ENCODE measurements at places on chromosomes 4 and X.

- DNase-seq, result no peak
These were observed 288.4 kb downstream of the KLHL4 start for GRCh38 chrX:87805829-87806490.

GRCh38 chr4:73653695-73654106, 33.5 kb upstream of the RASSF6 start:
- DNase-seq, result no peak

- no peak for DNase-seq
These were observed 10.2 kb upstream of the TMEM156 start for GRCh38 chr4:39042366-39042765.

- DNase-seq, result no peak
These were observed 113.3 kb upstream of the CPEB2 start for GRCh38 chr4:14888790-14889572.

DNA sequence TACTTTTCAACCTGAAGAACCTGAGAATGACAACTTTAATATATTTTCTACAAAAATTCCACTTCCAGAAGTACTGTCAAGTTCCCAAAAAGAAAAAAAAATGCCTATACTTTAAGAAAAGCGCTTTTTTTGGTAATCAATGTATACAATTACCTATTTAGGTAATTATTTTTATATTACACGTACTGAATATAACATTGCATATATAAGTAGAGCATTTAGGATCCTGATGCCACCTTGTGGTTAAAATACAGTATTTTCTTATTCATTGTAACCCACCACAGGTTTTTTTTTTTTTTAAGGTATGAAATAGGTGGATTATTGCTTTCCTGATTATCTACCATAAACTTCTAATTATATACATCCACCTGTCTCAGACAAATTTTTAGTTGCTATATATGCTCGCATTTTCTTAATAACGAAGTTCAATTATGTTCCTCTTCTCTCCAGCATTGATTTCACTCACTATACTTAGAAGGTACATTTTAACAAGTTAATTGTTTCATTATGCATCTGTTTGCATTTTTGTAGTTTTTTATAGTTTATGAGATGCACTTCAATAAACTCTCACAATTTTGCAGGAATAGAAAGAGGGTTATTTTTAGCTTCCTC, 5.2 kb downstream of the MAP9 start:
- DNase-seq, result no peak

- no peak for DNase-seq
These were observed 52.6 kb downstream of the HPRT1 start for GRCh38 chrX:134512566-134512965.

DNA sequence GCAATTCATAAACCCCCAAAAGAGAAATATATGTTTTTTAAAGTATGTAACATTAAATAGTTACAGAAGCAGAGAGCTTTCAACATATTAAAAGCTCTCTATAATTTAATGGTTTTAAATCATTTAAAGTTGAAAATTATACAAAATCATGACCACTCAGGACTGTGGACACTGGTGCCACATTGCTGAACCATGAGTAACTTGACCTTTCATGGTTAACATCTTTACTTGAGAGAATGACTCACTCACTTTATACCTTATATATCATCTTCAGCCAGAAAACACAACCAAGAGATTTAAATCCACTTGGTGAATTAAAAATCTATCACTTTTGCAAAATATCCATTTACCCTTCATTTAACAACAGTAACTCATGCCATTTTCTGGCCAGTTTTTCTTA, 584.3 kb upstream of the SMIM31 start:
- no peak for DNase-seq

DNA sequence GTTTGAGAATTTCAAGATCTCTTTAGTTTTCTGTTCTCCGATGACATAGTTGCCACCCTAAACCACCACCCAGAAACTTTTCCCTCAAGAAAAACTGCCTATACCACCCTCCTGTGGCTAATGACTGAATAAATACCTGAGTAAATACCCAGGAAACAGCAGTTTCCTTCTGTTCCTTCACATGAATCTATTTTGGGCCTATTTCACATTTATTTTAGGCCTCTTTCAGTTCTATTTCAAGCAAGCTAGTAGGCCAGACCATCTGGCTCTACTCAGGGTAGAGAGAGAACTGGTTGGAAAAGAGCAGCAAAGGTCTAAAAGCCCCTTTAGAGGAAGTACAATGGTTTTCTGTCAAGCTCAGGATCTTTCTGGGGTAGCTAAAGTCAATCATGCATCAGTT, 23.4 kb downstream of the ARHGEF9 start:
- DNase-seq, result no peak

DNA sequence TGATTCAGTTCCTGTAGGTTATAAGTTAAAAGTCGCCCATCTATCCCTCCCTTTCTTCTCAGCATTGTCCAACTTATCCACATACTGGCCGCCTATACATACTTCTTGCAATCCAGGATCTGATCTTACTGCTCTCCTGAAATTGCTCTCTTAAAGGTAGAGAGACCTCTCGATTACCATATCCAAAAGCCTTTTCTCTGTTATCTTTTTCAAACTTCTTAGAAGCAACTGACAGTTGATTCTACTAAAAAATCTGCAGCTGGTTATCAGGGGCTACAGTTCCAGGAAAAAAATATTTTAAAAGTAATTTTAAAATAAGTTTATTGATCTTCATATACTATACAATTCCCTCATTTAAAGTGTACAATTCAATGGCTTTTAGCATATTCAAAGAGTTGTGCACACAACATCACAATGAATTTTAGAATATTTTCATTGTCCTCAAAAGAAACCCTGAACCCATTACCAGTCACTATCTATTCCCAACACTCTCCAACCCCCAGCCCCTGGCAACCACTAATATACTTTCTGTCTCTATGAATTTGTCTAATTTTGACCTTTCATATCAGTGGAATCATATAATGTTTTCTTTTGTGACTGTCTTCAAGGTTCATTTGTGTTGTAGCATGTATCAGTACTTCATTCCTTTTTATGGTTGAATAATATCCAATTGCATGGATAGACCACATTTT, 102.0 kb downstream of the HDAC8 start:
- no peak for DNase-seq

DNA sequence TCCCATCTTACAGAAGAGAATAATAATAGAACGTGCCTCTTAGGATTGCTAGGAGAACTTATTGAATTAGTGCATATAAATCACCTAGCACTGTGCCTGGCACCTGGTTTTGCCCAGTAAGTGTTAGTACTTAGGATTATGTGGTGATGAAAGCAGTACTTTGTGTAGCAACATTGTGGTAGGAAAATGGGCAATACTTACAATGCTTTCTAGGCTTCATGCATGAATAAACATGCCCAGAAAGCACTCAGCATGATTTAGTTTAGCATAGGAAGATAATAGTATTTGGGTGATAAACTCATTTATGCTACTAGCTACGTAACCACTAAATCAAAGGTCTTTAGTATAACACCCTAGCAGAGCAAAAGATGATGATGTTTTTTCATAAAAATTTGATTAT, 105.6 kb downstream of the NEUROG2 start:
- DNase-seq, result no peak

GRCh38 chrX:88560673-88561330, 186.2 kb upstream of the CPXCR1 start:
- DNase-seq, result no peak

GRCh38 chr4:59938166-59938565, 1262.0 kb upstream of the ADGRL3 start:
- no peak for DNase-seq

DNA sequence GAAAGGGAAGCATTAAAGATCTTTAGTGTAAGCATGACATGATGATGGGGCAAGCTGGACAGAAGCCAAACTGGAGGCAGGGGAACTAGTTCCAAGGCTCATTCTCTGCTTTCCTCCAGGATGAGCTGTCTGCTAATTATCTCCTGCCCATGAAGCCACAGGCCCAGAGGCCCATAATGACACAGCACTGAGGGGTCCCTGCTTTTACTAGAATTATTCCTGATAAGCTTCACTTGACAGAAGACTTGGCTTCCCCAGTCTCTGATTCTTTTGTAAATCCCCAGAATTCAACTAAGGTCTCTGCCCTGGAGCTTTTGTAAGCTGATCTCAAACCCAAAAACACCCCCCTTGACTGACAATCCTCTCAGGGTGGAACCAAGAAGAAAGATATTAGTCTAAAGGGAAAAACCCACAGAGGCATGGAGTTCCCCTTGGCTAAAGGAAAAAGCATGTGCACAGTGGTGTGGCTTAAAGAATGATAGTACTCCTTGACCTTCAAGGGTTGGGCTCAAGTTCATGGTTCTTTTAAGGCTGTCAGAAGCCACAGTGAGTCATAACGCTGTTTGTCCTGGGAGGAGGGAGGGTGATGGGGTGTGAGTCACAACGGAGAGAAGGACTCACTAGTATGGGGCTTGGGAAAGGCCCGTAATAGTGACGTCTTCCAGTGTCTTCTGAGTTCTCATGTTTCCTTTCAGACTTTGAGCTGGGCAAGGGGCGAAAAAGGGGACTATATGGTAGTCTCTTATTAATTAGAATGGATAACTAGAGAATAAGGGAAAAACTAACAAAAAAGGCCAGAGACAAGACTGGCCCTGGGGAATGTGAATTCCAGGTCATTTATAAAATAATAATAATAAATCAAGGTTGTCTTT, 146.0 kb upstream of the CPEB2 start:
- peak; percentile 28 for DNase-seq

- DNase-seq, result no peak
These were observed 107.8 kb downstream of the EFNB1 start for GRCh38 chrX:68936608-68937007.

- DNase-seq, result no peak
These were observed 331.0 kb downstream of the STIM2 start for GRCh38 chr4:27191592-27191991.

DNA sequence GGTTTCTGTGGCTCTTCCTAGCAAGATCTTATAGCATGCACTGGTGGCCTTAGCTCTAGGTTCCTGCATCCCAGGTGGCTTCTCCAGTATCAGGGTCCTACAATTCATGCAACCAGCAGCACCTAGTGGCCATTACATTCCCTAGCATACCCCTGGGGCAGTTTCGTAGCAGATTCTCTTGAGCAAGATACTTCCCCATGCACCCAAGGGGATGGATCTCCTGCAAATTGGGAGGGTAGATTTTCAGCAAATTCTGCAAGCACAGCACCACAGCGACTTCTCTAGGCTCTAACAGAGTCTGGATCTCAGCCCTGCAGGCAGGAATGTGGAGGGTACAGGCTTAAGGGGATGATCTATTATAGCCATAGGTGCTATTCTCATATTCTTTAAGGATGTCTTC, 13.1 kb upstream of the SLC9B1 start:
- no peak for DNase-seq

GRCh38 chr4:150540959-150541360, 41.0 kb upstream of the MAB21L2 start:
- DNase-seq, result no peak

- DNase-seq, result no peak
These were observed 1.9 kb downstream of the UBE2K start for GRCh38 chr4:39699687-39700409.

DNA sequence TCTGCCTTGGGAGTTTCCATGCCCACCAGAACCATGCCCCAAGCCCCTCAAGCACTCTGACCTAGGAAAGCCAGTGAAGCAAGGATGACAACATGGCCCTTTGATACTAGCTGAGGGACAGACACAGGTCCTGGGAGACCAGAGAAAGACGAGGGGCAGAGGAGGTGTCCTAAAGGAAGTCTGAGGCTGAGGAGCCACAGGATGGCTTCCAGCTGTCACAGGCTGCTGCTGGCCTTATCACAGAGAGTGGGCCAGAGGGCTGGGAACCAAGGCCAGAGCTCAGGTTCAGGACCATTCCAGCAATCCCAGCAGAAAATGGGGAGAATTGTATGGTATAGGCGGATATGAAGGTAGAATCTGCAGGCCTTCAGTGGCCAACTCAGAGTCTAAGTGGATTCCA, 31.7 kb upstream of the MSANTD1 start:
- no peak for DNase-seq

GRCh38 chrX:106009145-106009544, 29.4 kb downstream of the SERPINA7 start:
- no peak for DNase-seq

- DNase-seq, result no peak
These were observed 13.2 kb downstream of the PRDM8 start for GRCh38 chr4:80210549-80210948.

DNA sequence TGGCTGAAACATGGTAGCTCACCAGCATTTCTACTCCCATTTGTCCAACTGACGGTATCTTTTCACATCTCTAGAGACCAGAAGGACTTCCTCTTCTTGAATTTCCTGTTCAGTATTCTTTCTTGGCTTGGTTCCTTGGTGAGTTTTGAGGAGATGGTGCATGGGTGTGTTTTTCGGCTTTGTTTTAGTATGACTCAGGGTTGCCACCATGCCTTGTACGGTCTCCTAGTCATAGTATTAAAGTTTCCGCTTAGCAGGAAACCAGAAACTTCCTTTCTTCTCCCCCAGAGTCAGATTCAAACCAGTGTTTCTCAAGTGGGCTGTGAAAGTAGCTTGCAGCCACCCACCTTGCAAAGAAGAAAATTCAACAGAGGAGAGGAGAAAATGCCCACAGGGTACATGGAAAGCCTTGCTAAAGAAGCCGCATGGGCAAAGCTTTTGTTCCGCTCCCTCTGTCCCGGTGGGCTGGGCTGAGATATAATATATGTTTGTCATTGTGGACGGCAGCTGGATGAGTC, 5.7 kb downstream of the CD99 start:
- DNase-seq, result no peak

DNA sequence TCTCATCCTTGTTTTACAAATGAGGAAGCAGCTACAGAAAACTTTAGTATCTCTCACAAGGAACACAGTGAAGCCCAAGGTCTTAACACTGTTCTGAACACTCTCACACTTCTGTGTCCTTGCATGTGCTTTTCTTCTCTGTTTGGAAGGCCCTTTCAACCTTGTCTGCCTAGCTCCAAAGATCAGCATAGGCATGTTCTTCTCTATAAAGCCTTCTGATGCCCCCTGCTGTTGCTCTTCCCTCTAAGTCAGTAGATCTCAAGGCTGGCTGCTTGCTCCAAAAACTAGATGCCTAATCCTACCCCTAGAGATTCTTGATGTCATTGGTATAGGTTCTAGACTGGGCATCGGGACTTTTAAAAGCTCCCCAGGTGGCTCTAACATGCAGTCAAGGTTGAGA, 5.9 kb downstream of the APOO start:
- DNase-seq, result peak; percentile 4

GRCh38 chr4:77025643-77026321, 50.0 kb downstream of the CCNI start:
- DNase-seq, result no peak

DNA sequence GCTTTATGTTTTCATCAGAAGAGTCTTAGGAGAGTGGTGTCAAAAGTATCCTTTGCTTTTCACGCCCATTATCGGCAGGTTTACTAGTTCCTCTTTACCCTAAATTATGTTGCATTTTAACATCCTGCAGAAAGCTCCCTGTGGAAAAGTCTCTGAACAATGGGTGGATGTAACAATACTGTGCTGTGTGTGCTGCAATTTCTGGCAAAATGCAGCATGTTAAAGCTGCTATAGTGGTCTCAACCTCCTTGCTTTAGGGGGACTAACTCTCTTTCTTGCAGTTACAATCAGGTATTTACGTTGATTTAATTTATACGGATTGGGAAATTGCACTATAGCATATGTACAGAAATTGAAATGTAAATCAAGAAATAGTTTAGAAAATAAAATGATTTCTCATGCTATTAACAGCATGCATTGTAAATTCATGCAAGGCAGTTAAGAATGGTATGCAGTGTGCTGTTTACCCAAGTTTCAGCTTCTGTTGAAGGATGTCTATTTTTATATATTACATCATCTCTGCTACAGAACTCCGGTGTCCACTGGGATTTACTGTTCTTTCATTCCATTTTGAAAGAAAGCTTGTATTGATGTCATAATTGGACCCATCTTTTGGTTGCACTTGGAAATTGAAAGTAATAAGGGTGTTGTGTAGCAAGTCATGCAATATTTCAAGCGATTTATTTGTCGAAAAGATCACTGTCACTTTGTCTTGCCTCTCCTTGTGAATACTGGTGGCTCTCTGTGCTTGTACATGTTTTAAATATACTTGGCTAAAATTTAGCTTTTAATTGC, 145.7 kb downstream of the RAPGEF2 start:
- DNase-seq, result no peak

Data from stimulated activated effector memory CD8-positive, alpha-beta T cell treated with anti-CD3 and anti-CD28 coated beads, Interleukin-12 subunit alpha, Interleukin-12 subunit beta, amount 100 ng/mL, for 72 hours (primary cell).